CD4-positive, alpha-beta T cell treated with Interleukin-4 for 4 hours (primary cell): ENCODE measurements at places on chromosomes 3 and 15.

- DNase-seq, result no peak
These were observed 3.8 kb downstream of the GREM1 start for GRCh38 chr15:32721596-32721995.

GRCh38 chr15:62877276-62877857, 165.2 kb upstream of the TPM1 start:
- no peak for DNase-seq

DNA sequence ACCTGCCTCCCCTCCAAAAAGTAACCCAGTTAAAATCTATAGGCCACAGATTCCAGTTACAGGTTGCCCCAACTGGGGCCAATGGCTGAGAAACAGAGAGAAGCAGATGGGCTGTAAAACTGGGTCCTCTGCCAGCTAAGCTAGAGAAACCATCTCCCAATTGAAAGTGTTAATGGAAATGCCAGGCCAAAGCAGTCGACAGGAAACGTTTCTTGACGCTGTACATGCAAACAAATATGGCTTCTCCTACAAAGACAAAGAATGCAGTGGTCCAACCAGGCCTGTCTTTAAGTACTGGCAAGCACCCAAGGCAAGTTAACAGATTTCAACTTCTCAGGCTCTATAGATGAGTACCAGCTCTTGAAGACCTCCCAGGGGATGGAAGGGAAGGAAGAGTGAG, 71.3 kb downstream of the MAGI1 start:
- DNase-seq, result no peak

- no peak for DNase-seq
These were observed 30.9 kb downstream of the LRRC49 start for GRCh38 chr15:70923311-70924080.

DNA sequence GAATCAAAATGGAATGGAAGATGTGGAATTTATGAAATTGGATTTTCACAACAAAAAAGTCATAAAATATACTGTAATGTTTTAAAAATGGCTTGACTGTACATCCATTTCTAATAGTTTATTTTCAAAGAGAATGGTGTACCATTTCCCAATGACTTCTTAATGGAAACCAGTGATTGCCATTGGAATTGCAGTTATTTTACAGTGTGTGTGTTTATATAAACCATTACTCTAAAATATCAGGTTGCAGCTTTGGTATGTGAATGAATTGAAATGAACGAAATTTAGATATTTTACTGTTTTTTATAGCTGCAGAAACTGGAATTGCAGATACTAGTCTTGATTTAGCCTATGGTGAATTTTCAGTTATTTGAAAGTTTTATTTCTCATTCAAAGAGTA, 165.6 kb downstream of the UBE2E2 start:
- DNase-seq, result no peak

GRCh38 chr3:153356908-153357307, 194.9 kb downstream of the RAP2B start:
- DNase-seq, result no peak

- DNase-seq, result no peak
These were observed 32.4 kb downstream of the SEC61A1 start for GRCh38 chr3:128084675-128085021.

DNA sequence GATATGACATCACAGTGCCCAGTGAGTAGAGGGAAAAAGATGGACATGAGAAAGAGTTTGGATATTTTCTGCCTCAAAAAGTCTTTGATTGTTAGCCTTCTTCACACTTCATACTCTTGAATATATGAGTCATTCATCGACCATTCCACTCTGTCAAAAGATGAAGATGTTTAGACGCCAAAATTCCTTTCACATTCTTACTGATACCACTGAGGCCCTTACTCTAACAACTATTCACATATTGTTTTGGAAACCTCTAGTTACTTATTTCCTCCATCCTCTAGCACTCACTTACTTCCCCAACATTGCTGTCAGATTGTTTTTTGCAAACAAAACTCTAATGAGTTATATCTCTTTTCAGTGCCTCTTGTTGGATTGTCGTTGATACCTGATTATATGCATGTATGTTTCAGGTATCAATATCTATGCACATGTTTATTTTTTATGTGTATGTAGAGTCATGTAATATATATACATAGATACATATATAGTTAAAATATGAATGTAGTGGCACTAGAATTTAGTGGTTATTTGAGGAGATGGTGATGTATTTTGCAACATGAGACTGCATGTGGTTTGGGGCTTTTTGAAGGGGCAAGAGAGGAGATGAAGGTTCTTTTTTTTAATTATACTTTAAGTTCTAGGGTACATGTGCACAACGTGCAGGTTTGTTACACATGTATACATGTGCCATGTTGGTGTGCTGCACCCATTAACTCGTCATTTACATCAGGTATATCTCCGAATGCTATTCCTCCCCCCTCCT, 40.0 kb upstream of the OR5H6 start:
- no peak for DNase-seq

DNA sequence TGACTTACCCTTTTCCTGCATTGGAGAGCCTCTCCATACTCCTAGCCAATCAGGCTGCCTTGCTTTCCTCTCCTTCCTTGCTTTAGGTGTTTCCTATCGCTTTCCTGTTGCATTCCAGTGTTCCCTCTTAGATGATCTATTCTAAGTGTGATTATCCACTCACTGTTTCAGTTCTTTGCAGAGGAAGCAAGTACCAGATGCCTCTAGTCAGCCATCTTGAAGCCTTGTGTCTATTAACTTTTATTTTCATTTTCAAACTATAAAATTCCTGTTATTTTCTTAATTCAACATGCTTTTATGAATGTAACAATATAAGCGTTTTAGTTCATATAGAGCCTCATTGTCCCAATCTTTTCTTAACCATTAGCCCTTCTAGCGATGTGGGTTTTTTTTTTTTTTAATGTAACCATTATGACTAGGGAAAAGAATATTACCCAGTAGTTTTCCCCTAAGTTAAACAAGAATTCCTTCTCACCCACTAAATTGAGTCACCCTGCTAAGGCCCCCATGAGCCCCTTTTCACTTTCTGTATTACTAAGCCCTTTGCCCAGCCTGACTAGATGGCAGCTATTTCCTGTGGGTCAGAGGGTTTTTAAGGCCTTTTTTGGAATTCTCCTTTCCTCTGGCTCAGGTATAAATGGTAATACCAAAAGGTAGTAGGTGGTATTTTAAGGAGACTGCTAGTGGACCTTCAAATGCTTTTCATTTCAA, 229.4 kb upstream of the CTNNB1 start:
- DNase-seq, result no peak

DNA sequence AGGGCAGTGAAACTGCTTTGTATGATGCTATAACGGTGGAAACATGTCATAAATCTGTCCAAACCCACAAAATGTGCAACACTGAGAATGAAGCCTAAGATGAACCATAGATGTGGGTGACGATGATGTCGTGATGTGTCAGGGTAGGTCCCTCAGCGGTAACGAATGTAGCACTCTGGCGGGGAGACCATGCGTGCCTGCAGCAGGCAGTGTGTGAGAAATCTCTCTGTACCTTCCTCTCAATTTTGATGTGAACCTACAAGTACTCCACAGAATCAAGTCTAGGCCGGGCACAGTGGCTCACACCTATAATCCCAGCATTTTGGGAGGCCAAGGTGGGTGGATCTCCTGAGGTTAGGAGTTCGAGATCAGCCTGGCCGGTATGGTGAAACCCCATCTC, 268.2 kb upstream of the LYSMD4 start:
- no peak for DNase-seq

- peak; percentile 68 for DNase-seq
These were observed 56.7 kb upstream of the BLM start for GRCh38 chr15:90660195-90660998.

DNA sequence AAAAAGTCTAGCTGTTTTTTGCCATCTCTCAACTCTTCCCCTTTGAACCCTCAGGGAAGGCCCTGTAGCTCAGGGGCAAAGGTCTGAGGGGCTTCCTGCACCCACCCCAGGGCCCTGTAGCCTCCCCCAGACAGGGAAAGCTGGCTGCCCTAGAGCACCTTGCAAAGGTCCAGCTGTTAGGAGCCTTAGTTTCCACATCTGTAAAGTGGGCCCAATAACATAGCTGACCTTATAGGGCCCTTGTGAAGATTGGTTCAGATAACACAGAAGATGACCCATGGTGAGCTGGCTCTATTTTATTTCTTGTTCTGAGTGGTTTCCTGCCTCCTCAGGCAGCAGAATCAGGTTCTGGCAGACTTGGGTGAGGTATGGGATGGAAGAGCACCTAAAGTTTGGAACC, 55.2 kb upstream of the SMAD6 start:
- no peak for DNase-seq

GRCh38 chr15:69325456-69325971, 26.8 kb downstream of the PAQR5 start:
- no peak for DNase-seq

- peak; percentile 36 for DNase-seq
These were observed 795 bp upstream of the SCAANT1 start for GRCh38 chr3:63912768-63913588.

DNA sequence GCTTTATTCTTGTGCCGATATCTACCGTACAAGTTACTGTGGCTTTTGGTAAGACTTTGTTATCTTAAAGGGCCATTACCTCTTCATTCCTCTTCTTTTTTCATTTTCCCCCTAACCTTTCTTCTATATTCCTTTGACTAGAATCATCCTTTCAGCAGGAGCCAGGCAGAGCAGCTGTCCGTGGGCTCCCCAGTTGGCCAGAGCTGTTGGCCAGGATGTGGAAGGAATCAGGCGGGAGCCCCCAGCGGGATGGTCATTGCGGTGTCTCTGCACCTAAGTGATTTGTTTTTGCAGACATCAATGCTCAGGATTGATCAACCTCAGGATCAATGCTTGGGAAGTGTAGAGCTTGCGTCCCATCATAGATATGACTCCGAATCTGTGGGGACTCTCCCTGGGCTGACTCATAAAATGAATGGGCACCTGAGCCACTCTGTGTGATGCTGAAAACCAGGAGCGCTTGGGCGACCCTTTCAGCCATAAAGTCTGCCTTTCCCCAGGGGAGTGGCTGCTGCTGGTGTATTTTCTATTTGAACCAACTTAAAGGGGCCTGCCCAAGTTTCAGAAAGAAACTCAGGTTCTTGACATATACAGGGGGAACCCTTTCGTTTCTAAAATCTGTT, 21.7 kb downstream of the APBA2 start:
- DNase-seq, result no peak

DNA sequence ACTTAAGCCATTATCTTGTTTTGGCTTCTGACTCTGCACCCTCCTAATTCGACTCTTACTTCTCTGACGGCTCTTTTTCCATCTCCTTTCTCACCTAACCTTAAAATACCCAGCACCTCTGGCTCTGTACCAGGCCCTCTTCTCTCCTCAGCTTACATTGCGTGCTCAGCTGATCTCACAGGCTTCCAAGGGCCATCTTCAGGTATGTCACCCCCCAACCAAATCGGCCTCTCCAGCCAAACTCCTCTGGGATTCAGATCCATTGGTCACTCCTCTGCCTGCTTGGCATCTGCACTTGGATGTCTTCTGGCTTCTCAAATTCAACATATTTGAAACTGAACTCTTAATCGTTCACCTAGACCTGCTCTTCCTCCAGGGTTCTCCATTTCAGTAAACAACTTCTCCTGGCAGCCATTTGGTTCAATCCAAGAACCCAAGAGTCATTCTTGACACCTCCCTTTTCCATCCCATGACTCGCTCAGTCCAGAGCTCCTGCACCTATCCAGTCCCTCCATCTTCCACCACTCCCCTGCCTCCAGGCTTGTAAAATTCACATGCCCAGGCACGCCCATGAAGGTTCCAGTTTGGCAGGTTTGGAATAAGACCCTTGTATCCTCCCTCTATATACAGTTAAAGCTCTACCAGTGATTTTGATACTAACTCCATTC, 35.2 kb upstream of the SLC41A3 start:
- no peak for DNase-seq

DNA sequence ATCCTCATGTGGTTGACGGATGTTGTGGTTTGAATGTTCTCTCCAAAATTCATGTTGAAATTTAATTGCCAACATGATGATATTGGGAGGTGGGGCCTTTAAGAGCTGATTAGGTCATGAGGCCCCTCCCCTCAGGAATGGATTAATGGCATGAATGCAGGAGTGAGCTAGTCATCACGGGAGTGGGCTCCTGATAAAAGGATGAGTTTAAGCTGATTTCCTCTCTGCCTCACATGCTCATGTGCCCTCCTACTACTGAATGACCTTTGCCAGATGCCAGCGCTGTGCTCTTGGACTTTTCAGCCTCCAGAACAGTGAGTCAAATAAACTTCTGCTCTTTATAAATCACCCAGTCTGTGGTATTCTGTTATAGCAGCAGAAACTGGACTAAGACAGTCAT, 111.2 kb downstream of the MYO5A start:
- DNase-seq, result no peak

DNA sequence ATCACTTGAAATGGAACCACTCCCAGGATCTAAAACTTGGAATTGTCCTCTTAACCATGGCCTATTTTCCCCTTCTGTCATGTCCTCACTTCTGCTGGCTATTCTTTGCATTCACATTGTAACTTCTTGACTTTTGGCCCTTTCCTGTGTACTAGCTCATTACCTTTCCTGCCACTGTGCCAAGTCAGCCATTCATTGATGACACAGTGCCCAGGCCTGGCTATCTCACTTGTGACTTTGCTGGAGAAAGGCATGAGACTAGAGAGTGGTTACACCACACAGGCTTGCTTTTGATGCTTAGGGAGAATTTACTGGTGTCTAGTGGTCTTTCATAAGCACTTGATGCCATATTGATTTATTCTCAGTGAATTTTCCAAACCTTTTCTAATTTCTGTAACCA, 101.1 kb downstream of the NR1D2 start:
- DNase-seq, result no peak

DNA sequence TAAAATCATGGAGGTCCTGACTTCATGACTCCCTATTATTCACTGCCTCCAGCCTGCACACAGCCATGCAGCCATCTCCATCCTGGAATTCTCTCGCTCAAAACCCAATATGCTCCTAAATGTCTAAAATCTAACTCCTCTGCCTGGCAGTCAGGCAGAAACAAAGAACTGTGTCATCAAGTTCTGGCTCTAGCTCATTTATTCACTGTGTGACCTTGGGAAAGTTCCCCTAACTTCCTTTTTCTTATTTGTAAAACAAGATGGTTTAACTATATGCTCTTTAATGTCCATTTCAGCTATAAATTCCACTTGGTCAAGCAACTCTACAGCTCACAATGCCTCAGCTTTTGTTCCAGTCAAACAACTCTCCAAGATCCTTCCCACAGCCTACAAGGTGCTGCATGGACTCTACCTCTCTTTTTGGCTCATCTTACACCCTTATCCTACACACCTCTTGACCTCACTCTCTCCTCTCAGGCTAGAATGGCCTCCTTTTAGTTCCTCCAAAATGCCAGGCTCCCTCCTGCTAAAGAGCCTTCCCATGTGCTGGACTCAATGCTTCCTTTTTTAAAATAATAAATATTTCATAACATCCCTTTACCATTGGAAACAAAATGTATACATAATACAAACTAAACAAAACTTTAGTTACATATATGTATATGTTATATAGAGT, 16.4 kb downstream of the PIK3CB start:
- DNase-seq, result no peak

GRCh38 chr3:161657786-161658185, 161.2 kb downstream of the OTOL1 start:
- no peak for DNase-seq

DNA sequence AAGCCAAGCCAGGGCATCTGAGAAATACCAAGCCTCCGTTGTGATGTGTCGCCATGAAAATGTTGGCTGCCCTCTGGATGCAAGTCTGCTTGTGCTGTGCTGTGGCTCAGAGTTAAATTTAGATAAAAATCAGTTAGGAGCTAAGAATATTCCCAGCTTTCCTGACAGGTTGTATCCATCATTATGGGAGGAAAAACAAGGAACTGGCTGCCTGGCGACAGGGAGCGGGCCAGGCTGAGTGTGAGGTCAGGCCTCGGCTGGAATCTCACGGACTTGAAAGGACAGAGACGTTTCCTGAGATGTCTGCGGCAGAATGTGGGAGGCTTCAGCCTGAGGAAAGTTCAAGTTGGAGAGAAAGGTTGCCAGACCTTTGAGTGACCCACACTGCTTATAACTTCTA, 213.8 kb downstream of the THSD4 start:
- DNase-seq, result no peak
